ENCODE measurements at places on chromosomes 16 and 17.

DNA sequence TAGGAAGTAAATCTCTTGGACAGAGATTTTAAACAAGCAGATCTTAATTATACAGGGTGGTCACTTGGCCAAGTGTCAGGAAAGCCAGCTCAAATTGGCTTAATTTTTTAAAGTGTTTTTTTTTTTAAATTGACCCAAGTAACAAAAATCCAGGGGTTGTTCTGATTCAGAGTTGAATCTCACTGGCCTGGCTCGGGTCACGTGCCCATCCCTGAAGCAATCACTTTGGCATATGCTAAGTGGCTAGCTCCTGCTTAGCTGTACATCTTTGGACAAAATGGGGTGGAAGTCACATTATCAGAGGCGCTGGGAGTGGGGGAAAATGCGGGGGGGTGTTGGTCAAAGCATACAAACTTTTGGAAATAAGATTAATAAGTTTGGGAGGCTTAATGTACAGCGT is 23.6 kb downstream of the CLEC19A start:
- DNase-seq = no peak

GRCh38 chr16:27430923-27431484 is 29.0 kb downstream of the IL21R start:
- DNase-seq = no peak

DNA sequence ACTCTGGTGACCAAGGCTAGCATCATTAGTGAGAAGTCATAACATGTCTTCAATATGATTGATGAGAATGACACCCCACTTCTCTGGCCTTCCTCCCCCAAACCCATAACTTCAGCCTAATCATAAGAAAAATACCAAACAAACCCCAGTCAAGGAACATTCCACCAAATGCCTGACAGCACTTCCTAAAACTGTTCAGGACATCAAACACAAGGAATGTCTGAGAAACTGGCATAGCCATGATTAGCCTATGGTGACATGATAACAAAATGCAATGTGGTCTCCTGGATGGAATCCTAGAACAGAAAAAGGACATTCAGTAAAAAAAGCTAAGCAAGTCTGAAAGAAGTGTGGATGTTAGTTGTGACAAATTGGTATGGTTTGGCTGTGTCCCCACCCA is 24.7 kb upstream of the TBX4 start:
- no peak for DNase-seq

DNA sequence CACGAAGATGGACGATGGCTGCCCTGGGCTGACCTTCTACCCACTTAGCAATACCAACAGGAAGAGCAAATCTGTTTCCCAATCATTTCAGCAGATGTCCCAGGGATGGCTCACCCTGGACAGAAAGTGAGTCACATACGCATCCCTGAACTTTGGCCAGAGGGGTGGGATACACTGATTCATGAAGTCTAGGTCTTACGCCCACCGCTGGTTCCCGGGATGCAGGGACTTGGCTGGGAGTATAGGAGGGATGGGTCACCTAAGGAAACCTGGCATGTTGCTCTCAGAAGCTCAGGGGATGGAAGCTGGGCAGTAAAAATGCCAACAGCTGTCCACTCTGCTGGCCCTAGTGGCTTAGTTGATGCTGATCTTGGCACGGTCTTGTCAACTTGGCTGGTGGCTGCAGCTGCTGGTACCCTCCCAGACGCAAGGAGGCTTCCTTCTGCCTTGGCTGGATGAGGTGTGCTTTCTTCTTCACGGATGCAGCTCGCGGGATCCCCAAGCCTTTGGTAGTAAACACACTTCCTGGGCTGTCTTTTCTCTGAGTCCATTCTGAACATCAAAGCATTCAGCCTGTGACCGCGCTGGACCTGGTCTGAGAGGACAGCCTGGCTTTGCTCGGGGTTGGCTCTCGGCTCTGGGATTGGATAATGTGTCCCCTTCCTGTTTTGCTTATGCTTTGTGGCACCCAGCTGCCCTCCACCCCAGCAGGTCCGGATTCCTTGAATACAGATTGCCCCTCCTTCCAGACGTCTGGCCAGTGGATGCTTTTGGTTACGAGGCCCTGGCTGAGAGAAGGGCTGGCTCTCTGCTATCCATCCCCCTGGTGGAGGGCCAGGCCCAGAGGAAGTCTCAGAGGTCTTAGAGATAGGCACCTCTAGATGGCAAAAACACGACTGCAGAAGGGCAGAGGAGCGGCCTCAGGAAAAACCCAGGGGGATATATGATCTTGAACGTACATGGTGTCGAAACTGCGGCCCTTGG is 71.5 kb downstream of the RAP1GAP2 start:
- no peak for DNase-seq

GRCh38 chr17:59846394-59847165 is 46.2 kb downstream of the TUBD1 start:
- DNase-seq = no peak

GRCh38 chr17:18185391-18185790 is 1.8 kb downstream of the ALKBH5 start:
- DNase-seq = no peak

- DNase-seq = no peak
Observed at GRCh38 chr17:17511881-17512858, 16.0 kb upstream of the RASD1 start.

DNA sequence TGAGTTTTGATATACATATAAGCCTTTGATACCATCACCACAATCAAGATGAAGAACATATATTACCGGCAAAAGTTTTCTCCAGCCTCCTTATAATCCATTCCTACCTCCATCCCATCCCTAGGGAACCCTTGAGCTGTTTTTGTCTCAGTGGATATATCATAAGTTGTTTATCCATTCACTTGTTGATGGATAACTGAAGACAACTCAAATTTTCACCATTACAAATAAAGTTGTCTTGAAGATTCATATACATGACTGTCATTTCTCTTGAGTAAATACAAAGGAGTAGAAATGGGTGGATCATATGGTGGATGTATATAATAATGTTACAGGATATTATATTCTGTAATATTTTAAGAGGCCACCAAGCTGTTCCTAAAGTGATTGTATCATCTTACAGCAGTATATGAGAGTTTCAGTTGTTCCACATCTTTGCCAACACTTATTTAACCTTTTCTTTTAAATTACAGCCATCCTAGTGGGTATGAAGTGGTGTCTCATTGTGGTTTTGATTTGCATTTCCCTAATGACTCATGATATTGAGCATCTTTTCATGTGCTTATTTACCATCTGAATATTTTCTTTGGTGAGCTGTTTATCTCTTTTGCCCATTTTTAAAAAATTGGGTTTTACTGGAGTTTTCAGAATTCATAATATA is 17.4 kb downstream of the NF1 start:
- no peak for DNase-seq

DNA sequence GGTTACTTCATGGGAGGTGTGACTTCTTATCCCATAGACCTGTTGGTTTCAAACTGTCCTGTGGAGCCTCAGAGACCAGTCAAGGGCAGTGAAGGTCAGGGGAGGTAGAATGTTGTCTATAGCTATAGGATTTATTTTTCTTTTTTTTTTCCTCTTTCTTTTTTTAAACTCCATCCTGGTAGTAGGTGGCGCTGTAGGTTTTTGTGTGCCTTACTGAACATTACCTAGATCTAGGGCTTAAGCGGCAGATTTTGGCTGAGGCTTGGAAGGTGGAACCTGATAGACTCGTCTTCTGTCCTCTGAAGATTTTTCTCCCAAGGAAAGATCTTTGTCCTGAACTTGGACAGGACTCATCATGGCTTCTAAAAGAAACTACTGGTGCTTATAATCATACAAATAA is 8.2 kb upstream of the LASP1NB start:
- no peak for DNase-seq

- no peak for DNase-seq
Observed at GRCh38 chr17:8821446-8822105, 22.4 kb upstream of the MFSD6L start.

DNA sequence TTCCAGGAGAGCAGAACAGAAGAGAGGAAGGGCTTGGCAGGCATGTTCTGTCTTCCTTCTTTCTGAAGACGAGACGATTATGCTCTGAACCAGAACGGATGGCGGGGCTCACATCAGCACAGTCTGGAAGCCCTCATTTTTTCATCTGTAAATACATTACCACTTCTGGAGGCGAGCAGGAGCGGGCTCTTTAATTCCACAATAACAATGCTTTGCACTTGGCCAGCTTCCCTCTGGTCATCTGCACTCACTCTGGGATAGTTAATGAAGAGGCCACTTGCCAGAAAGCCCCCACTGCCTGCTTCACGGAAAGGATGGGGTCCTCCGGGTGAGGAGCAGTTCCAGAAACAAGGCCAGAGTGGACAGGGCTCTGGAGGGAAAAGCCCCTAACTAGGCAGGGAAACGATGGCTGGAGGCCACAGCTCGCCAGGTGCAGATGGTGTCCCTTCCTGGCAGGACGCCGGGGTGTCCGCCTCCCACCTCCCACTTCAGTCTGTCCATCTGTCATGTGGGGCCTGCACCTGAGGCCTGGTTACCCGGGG is 13.1 kb upstream of the BCAR1 start:
- no peak for DNase-seq

GRCh38 chr16:78684030-78684611 is 584.7 kb downstream of the WWOX start:
- DNase-seq = no peak

DNA sequence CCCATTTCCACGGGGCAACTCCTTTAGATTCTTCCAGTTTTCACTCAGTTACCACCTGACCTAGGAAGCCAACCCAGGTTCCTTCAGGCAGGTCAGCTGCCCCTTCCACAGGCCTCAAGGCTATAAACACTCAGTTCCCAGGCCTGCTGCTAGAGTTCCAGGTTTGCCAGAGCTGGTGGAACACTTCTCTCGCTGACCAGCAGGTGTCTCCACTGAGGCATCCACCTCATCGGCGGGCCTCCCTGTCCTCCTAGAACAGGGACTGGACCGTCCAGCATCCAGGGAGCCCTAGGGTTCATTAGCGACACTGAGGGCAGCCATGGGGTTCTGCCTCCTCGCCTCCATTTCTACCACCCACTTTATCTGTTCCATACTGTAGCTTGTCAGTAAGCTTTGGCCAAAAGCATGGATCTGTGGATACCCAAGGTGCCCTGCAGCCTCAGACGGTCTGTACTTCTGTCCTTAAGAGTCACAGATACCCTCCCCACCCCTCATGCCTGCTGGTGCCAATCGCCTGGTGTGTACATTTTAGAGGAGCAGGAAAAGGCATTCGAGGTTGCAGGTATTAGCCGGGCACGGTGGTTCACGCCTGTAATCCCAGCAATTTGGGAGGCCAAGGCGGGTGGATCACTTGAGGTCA is 29.0 kb downstream of the PIMREG start:
- peak; percentile 32 for DNase-seq

DNA sequence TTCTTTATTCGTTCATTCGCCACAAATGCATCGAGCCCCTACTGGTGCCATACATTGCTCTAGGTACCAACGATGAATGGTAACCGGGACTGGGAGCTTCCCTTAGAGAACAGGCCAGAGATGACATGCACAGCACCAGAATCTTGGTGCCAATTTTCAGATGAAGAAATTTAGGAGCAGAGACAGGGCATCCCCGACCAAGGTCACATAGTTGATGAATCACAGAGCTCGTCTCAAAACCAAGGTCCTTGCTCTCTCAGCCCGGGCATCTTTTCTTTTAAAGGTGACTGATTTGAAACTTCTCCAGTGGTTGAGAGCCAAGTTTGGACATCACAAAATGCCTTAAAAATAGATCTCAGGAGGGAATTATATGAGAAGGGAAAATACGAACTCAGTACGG is 73.2 kb upstream of the C16orf82 start:
- DNase-seq = no peak

- no peak for DNase-seq
Observed at GRCh38 chr17:21289902-21290571, 5.5 kb downstream of the MAP2K3 start.

- no peak for DNase-seq
Observed at GRCh38 chr16:55853114-55853513, 20.2 kb upstream of the CES1 start.

GRCh38 chr16:72172105-72173034 is at the start of gene PMFBP1:
Gene PMFBP1, minus strand, starts transcription at chr16:72172155. Its CDS starts 947 bp downstream, at chr16:72171208.
- DNase-seq = no peak

GRCh38 chr16:397736-398332 is 835 bp downstream of the NME4 start:
- DNase-seq = peak; percentile 69

- no peak for DNase-seq
Observed at GRCh38 chr16:79008036-79008868, 592.3 kb downstream of the MAF start.

DNA sequence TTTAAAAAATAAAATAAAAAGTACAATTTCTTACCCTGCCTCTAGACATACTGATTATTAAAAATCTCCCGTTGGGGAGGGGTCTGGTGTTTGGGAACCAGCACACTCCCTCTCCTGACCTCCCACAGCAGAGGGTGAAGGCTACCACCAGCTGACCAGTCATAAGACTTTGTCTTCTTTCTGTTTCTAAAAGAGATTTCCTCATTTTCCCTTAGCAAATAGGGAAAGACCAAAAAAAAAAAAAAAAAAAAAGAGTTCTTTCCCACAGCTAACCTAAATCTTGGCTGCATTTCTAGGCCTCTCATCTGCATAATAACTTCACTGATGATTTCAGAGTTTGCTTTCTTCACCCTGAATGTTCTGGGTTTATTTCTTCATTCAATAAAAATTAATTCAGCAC is 30.3 kb downstream of the CDK5RAP3 start:
- DNase-seq = no peak

DNA sequence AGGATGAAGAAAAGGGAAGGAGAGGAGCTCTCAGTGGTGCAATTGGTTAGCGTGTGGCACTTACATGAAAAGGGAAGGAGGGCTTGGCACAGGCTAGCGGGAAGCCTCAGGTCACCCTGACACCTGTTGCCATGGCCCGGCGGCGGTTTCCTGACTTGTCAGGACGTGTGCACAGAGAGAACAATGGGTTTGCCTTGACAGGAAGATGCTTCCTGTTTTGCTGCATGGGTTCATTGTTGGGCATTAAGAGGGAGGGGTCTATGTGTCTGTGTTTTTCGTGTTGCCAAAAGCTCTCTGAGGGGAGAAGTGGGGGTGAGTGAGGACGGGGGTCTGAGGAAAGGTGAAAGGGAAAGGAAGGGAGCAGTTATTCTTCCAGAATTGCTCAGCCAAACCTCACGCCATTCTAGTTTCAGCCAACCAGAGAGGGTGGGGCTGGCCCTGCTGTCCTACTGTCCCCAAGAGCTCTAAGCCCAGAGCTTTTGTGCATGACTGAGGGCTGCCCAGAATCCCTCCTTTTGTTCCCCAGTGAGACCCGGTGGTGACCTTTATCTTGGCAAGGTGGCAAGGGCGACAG is 17.1 kb upstream of the CCR7 start:
- DNase-seq = no peak

DNA sequence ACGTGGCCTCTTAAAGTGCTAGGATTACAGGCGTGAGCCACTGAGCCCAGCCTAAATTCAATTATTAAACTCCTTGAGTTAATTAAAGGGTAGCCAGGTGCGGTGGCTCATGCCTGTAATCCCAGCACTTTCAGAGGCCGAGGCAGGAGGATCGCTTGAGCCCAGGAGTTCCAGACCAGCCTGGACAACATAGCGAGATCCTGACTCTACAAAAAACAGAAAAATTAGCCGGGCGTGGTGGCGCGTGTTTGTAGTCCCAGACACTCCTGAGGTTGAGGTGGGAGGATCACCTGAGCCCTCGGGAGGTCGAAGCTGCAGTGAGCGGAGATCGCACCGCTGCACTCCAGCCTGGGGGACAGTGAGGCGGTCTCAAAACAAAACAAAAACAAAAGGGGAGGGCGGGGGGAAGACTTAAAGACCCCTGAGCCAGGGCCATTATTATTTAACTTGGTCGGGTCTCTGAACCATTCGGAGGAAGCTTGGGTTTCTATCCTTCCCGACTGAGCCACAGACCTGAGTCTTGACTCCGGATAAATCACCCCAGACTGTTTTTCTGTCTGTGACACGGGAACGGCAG is 19.5 kb downstream of the BCL7C start:
- DNase-seq = no peak

Measured in NCI-H1930 (cell line).